ENCODE measurements at places on chromosomes 1 and 21.

DNA sequence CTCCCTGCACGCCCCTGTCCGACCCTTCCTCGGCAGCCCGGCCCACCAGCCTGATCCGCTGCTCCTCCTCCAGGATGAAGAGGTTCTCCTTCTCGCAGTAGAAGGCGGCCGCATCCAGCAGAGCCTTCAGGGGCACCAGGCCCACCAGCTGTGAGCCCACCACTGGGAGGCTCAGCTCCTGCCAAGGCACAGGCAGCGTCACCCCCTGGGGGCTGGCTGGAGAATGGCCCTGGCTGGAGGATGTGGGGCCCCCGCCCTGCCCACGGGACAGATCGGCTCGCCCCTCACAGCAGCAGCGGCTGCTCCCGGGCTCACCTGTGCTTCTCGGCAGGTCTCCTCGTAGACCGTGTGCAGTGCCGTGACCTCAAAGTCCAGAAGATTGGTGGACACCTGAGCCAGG, 5.3 kb downstream of the FTCD start:
- no peak for DNase-seq

GRCh38 chr1:203187304-203187685, 791 bp upstream of the CHI3L1 start:
- no peak for DNase-seq

GRCh38 chr1:4494558-4494957, 159.9 kb upstream of the AJAP1 start:
- DNase-seq, result no peak

DNA sequence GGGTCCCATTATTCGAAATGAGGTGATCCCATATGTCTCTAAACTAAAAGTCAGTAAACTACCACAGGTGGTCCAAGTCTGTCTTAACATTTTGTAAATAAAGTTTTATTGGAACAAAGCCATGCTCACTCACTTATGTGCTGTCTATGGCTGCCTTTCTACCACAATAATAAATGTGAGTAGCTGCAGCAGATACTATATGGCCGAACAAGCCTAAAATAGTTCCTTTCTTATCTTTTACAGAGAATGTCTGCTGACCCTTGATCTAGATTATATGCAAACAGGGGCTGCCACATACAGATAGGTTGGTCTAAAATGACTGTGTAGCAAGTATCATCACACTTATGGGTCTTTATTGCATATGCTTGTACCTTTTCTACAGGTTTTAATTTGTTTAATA, 140.0 kb downstream of the VAV3 start:
- no peak for DNase-seq

DNA sequence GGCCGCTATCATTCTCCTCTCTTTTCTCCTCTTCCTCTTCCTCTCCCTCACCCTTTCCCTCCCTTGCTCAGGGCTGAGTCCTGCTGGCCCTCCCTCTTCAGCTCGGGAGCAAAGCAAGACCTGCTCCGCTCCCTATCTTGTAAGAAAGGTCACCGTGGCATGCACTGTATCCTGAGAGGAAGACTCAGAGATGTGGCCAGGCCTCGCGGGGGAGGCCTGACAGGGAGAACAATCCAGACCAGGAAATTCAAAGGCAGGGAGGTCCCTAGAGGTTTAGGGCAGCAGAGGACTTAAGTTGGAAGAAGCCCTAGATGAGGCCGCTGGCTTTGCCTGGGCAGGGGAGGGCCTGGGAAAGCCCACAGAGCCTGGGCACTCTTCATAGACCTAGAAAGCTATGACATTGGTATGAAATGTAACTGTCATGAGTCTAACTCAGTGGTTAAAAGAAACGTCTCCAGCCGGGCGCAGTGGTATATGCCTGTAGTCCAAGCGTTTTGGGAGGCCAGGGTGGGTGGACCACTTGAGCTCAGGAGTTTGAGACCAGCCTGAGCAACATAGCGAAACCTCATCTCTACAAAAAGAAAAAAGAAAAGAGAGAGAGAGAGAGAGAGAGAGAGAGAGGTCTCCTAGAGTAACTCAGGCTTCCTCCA, 14.6 kb upstream of the PTAFR start:
- no peak for DNase-seq

DNA sequence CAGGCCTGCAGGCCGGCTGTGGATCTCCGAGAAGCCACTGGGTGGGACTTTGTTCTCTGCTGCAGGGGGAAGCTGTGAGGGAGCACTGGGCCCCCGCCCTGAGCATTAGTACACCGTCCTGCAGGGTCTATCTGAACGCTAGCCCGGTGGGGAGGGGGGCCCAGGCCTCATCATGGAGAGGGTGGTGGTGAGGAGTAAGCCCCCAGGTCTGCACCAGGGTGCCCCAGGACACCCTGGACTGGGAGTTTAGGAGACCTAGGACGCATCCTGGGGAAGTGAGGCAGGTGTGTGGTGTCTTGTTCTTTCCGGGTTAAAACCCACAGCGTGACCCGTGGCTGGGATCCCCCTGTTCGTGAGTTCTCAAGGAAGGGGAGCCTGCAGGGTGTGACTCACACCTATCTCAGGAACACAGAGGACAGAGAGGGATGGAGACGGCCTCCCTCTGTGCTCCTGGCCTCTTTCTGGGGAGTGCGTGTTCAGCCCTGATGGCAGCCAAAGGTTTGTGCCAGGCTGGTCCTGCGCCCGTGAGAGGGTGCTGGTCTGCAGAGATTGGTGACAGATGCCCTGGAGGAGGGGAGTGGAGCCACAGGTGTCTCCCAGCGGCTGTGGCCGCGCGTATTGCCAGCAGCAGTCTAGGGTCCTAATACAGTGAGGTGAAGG, 44.8 kb downstream of the AGPAT3 start:
- no peak for DNase-seq

- DNase-seq, result no peak
Observed at GRCh38 chr21:29297483-29298347, 1.0 kb upstream of the BACH1 start.

GRCh38 chr1:101122452-101123166, 97.0 kb upstream of the DPH5 start:
- no peak for DNase-seq

DNA sequence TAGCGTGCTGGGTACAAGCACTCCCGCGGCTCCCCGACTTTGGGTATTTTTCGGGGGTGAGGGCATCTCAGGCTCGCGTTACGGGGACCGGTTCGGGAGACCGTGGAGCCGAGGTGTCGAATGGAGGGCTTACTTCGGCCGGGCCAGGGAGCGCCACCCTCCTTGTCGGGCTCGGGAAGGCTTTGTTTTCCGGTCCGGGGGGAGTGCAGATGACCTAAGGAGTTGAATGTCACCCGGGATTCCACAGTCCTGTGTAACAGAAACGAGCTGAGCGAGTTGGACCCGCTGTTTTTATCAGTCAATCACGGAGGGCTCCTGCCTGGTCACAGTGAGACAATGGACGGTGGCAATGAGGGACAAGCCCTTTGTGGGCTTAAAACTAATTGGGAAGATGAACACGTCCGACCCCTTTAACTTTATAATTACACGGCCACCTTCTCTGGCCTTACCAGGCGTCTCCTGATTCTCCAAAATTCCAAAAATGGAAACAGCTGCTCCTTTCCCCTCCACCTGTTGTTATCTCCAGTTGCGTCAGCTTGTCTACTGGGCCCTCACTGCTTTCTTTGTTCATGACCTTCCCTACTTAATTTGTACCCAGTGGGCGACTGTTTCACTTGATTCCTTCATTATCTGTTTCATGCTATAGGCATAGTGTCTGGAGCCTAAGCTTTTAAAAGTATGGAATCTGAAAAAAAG, 929 bp upstream of the TRIM45 start:
- no peak for DNase-seq

DNA sequence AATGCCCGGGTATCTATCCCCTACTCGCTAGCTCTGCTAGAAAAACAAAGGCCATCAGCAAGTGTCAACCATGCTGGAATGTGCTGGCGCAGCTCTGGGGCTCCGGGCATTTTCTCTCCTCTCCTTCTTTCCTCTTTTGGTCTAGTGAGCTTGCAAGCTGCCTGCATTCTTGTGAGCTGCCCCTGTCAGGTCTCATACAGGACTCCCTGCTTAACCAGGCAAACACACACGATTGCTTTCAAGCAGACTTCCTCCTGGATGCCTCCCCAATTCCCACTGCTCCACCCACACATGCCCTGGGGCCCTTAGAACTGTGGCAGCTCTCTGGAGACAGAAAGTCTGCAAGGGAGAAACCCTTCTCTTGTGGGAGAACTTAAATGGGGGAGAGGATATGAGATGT, 35.7 kb upstream of the SUCO start:
- no peak for DNase-seq

- DNase-seq, result no peak
Observed at GRCh38 chr1:247419336-247419735, 3.4 kb downstream of the NLRP3 start.

GRCh38 chr21:46431884-46432488, 26.7 kb upstream of the DIP2A start:
- no peak for DNase-seq

GRCh38 chr1:235106457-235106856, 22.2 kb downstream of the TOMM20 start:
- DNase-seq, result no peak

DNA sequence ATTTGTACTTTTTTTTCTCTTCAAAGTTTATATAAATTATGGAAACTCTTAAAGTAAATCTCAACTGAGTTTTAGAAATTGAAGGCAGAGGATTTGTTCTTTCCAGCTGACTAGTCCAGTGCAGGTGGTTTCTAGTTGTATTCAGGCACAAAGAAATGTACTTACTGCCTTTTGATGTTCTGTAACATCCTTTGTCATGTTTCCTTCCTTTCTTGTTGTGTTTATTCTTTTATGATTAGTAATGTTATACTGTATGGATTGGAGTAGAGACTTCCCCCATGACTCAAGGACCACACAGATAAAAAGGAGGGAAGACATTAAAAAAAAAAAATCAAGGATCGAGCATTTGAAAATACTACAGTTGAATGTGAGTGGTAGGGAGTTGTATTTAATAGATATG, 8.0 kb downstream of the HIPK1 start:
- no peak for DNase-seq

- no peak for DNase-seq
Observed at GRCh38 chr21:36640721-36641244, 58.1 kb upstream of the SIM2 start.

DNA sequence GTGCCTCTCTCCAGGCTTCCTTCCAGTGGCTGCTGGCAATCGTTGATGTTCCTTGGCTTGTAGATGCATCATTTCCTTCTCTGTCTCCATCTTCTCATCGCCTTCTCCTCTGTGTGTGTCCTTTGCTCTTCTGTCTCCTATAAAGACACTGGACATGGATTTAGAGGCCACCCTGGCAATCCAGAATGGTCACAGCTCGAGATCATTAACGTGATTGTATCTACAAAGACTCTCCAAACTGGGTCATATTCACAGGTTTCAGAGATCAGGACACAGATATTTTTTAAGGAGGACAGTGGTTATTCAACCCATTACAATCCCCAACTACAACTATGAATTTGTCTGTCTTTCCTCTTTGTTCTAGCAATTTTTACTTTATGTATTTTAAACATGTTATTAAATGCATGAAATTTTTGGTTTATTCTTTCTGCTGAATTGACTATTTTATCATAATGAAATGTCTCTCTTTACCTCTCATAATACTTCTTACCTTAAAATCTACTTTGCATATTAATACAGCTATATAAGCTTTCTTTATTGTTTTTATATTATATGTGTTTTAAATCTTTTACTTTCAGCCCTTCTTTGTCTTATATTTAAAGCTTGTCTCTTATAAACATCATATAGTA, 22.8 kb downstream of the CR1 start:
- DNase-seq, result no peak

GRCh38 chr1:220182111-220182510, 88.2 kb downstream of the IARS2 start:
- DNase-seq, result no peak

- no peak for DNase-seq
Observed at GRCh38 chr1:218377143-218377660, 32.1 kb downstream of the TGFB2 start.

- DNase-seq, result no peak
Observed at GRCh38 chr1:201486187-201486586, 17.2 kb upstream of the PHLDA3 start.

DNA sequence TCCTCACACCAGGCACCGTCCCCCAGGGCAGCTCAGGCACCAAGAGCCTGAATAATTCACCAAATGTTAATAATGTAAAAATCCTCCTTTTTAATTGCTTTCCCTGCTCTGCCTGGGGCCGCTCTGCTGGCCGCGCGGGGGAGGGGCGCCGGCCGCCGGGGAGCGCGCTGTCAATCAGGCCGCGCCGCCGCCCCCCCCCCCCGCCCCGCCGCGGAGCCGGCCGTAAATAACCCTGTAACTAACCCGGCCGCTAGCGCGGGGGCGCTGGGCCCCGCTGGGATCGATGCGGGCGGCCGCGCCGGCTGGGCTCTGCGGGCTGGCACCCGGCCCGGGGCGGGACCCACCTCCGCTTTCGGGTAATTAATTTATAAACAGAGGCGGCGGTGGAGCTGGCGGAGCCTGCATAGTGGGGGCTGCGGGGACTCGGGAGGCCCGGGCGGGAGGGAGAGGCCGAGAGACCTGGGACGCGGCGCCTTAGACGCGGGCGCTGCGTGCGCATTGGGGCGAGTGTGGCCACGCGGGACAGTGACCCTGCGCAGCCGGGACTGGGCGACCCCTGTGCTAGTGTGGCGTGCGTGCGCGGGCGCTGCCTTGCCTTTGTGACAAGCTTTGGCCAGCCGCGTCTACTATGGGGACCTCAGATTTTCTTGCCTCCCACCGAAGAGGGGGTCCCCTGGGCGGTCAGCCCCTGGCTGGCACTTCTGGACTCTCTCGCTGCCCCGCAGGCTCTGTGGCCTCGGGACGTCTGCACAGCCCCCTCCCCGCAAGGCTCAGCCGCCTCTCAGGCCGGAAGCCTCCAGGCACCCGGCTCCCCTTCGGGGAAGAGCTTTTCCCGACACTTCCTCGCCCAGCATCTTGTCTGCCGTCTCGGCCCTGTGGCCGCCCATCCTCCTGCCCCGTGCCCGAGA, 16.6 kb downstream of the SAMD11 start:
- no peak for DNase-seq

- no peak for DNase-seq
Observed at GRCh38 chr1:244137276-244137675, 86.2 kb downstream of the ZBTB18 start.

- no peak for DNase-seq
Observed at GRCh38 chr1:16050328-16050727, 6.7 kb downstream of the CLCNKB start.

GRCh38 chr1:5769146-5769545, 223.1 kb downstream of the NPHP4 start:
- no peak for DNase-seq

DNA sequence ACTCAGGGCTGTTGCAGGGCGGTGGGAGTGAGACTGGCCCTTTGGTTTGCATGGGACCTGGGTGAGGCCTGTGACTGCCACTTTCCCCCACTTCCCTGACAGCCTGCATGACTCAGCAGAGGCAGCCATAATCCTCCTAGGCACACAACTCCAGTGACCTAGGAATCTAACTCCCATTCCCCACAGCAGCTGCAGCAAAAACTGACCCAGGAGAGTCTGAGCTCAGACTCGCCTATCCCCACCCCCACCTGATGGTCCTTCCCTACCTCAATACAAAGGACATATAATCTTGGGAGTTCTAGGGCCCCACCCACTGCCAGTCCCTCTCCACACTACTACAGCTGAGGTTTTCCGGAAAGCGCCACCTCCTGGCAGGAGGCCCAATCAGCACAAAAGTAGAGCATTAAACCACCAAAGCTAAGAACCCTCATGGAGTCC, 26.7 kb downstream of the NDC1 start:
- no peak for DNase-seq

Data from esophagus squamous epithelium (tissue), 5 donors.